ENCODE measurements at places on chromosomes 11 and 22.
A peak's percentile ranks its signal among the peaks of the same experiment; 100 is the strongest.

DNA sequence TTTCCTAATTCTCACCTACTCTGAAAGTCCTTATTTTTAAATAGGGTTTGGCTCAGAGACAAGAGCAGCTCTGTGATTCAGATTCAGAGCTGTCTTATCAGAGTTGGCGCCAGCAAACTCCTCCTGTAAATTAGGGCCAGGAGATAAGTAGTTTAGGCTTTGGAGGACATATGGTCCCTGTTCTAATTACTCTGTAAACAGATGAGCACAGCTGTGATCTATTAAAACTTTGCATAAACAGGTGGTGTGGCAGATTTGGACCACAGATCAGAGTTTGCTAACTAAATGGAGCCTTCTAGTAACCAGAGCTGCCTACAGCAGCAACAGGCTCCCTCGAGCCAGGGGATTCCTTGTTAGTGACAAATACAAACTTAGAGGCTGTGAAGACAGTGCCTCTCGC is 27.9 kb downstream of the YPEL1 start:
- no peak for DNase-seq

GRCh38 chr11:68042219-68043028 is 3.6 kb downstream of the TCIRG1 start:
- no peak for DNase-seq

- DNase-seq, result peak; percentile 83
Measured at GRCh38 chr11:22343371-22344032, 5.3 kb downstream of the SLC17A6 start.

DNA sequence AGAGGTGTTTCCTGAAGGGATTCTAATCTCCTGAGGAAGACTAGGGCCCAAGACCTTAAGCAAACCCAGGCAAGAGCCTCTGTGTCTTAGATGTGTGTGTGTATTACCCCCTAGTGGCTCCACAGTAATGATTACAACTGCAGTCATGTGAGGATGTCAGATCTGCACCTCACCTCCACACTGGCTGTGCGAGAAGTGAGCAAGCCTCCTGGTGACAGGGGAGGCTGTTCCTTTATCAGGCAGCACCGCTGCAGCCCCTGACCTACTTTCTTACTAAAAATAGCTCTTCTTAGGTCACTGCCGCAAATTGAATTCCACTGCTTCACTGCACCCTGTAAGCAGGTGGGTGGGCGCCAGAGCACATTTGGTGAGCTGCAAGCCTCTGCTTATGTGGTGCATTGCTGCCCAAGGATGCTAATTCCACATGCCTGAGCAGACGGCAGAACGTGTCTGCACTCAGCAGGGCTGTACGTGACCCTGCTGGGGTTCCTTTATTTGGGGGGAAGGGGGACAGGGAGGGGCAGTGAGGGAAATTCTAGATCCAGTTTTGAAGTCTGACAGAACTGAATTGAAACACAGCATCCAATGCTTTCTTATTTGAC is 112.4 kb downstream of the KCNC1 start:
- DNase-seq, result no peak

GRCh38 chr11:19552656-19553260 is 159.9 kb upstream of the NAV2 start:
- DNase-seq, result no peak

GRCh38 chr11:94832604-94833235 is 64.6 kb downstream of the AMOTL1 start:
- DNase-seq, result no peak

- DNase-seq, result no peak
Measured at GRCh38 chr11:45795379-45795778, 9.6 kb upstream of the SLC35C1 start.
